ENCODE measurements at places on chromosomes 11 and 22. TPM values are rescaled to one million over a fixed set of nuclear protein-coding genes. Genes with fewer than 3 reads are reported as not detected.
A peak's percentile ranks its signal among the peaks of the same experiment; 100 is the strongest.

The MOV10L1 gene
- polyA plus RNA-seq = not detected

- DNase-seq = peak; percentile 82
These were observed 6.3 kb downstream of the CD44 start for GRCh38 chr11:35145271-35145670.

DNA sequence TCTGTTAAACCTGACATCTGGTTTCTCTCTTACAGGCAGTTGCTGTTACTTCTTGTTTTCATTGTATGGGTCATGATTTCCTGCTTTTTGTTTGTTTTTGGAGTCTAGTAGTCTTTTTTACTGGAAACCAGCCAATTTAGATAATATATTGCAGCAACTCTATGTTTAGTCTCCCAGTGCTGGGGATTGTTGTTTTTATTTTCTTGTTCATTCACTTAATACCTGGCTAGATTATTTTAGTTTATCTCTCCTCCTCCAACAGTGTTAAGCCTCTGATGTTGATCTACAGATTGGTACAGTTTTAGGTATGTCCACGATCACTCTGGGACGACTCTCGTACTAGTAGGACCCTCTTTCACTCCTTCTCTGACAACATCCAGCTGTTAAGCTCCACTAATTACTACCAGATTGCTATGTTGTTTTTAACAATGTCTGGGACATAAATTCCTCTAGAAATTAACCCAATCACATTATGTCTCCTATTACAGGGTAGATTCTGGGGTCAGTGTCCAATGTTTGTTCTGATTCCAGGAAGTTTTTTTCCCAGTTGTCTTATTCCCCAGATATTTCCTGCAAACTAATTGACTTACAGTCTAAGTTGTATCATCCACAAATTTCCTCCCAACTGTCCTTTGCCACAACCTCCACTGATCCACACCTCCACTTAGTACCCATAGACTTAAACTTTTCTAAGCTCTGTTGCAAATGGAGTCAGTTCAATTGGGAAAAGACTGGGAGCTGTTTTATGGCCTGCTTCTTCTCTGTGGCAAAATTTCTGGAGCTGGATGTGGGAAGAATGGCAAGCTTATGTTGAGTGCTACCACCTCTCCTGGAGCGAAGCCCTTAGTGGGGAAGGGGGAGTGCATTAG lies 1280.6 kb upstream of the CNTN5 start:
- DNase-seq = no peak

- DNase-seq = no peak
These were observed 8.9 kb downstream of the KCTD21 start for GRCh38 chr11:78179459-78180071.

DNA sequence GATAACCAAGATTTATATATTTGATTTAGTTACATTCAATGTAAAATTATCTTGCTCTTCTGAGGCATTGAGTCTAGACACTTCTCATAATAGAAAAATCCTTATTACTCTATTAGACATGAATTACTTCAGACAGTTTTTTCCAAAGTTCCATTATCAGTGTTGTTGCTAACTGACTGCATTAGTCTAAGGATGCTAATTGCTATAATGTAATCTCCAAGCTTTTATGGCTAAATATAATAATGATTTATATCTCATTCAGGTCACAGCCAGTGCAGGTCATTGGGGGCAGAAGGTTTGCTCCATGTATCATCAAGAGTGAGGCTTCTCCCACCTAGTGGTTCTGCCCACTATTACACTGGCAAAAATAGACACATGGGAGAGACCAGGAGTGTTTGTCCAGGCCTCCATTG lies 377.2 kb upstream of the DDI1 start:
- DNase-seq = no peak

DNA sequence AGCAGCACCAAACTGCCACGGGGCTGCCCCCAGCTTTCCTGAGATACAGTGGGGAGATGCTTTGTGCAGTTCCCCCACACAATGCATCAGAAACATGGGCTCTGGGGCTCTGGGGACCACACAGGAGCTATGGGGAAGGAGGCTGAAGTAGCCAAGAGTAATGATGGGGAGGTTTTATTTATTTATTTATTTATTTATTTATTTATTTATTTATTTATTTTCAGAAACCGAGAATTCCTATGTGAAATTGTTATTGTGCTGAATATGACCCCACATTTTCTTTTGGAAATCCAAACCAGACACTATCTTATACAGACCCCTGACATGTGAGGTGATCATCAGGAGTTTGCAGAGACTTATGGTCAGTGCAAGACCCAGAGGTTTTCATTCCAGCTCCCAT lies 84.4 kb downstream of the MTNR1B start:
- DNase-seq = no peak

Measured in immature natural killer cell (primary cell).